ENCODE measurements at places on chromosomes 5 and 9.
A peak's percentile ranks its signal among the peaks of the same experiment; 100 is the strongest.

- no peak for DNase-seq
Observed at GRCh38 chr5:119680080-119680479, 50.7 kb downstream of the FAM170A start.

DNA sequence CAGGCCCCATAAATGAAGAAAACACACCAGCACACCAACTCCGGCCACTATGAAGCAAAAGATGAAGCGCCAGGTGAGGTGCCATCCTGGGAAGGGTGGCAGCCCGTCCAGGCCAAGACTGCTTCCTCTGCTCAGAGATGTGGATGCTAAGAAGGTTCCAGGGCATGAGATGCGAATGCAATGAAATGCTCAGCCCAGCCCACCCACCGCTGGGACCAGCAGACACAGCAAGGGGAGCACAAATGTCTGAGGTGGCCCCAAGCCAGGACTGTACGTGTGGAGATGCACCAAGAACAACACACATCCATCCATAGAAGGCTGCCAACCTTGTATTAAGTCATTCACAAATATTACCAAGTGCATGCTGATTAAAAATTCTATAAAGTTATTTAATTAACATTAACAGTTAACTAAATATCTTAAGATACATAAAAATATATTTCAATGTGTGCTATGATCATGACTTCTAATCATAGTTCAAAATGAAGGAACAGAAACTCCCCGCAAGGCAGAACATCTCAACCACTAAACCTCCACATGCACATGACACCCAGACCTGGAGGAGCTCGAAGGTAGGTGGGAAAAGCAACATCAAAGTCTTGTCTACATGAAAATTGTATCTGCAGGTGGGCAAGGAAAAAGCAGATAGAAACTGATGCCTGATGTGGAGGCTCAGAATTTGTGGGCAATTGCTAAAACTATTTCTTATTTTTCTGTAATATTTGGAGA is 43.7 kb downstream of the BICD2 start:
- DNase-seq = peak; percentile 42

DNA sequence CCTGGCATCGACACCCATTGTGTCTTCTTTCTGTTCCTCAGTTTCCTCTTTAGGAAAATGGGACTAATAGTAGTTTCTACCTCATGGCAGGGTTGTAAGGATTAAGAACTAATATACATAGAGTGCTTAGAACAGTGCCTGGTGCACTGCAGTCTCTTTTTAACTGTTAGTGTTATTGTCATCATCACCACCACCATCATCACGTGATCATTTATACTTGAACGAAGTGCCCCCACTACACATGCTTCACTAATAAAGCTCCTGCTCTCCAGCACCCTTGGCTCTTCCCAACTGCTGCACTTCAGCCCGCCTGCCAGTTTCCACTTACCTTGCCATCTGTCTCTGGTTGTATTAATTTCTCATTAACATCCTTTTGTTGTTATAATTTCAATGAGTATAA is 35.8 kb upstream of the MAST4 start:
- DNase-seq = no peak

DNA sequence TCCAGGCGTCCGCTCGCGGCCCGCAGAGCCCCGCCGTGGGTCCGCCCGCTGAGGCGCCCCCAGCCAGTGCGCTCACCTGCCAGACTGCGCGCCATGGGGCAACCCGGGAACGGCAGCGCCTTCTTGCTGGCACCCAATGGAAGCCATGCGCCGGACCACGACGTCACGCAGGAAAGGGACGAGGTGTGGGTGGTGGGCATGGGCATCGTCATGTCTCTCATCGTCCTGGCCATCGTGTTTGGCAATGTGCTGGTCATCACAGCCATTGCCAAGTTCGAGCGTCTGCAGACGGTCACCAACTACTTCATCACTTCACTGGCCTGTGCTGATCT is 294 bp downstream of the ADRB2 start:
- DNase-seq = no peak

DNA sequence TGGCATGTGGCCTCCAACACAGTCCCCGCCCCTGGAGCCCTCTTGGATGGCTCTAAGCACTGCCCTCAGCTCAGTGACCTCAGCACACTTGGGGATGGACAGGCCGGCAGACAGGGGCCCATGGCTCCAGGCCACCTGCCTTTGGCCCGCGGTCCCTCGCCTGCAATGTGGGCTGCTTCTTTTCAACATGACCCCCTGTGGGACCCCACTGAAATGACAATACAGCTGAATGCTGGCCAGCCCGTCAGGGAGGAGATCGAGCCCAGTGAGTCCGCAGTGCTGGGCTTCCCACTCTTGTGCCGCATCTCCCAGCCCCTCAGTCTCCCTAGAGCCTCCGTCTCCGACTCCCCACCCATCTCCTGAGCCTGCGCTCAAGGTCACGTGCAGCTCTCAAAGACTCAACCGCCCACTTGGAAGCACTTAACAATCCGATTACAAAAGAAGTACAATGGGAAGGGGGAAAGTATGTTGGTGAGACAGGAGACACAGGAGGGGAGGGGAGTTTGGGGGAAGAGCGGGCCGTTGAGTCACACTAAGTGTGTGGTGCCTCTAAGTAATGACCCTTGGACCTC is 238.9 kb downstream of the HSPA4 start:
- DNase-seq = no peak
